ENCODE measurements at places on chromosomes 7 and 10.
A peak's percentile ranks its signal among the peaks of the same experiment; 100 is the strongest.

DNA sequence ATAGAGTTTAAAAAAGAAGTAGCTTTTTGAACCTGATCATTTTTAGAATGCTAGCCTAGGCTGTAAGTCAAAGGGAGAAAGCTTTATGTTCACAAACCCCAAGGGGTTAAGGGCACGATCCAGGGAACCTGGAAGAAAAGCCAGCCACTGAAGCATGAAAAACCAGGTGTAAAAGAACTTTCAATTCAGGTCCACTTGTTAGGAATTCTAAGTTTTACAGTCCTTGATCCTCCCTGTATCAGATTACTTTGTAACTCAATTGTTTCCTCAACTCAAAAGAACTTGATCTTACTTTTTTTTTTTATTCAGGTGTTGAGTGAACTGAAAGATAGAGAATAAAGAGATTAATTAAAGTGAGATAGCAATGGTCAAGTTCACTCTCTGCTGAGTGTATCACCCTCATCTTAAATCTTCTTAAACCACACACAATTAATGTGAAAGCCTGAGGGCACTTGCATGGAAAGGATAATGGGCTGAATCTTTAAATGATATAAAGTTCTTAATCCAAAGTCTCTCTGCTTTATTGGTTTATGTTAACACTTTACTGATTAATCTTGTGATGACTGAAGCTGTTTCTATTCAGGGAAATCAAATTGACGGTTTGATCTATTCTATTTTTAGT, 672.2 kb upstream of the LRRN3 start:
- DNase-seq: no peak

DNA sequence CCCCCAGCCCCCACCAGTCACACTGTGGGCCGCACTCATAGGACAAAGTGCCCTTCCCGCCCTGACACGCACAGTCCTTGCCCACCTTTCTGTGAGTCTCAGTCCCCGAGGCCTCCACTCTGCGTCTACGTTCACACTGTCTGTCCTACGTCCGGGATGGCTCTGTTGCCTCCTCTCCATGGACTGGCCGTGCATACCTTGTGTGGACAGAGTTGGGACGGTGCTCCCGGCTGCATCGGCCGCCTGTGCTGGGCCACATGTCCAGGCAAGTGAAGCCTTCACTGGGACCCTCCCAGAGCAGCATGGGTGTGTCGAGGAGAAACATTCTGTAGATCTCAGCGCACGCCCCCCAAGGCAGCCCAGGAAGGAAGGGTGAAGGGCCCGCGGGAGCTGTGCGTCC, 239.0 kb downstream of the MGMT start:
- no peak for DNase-seq

DNA sequence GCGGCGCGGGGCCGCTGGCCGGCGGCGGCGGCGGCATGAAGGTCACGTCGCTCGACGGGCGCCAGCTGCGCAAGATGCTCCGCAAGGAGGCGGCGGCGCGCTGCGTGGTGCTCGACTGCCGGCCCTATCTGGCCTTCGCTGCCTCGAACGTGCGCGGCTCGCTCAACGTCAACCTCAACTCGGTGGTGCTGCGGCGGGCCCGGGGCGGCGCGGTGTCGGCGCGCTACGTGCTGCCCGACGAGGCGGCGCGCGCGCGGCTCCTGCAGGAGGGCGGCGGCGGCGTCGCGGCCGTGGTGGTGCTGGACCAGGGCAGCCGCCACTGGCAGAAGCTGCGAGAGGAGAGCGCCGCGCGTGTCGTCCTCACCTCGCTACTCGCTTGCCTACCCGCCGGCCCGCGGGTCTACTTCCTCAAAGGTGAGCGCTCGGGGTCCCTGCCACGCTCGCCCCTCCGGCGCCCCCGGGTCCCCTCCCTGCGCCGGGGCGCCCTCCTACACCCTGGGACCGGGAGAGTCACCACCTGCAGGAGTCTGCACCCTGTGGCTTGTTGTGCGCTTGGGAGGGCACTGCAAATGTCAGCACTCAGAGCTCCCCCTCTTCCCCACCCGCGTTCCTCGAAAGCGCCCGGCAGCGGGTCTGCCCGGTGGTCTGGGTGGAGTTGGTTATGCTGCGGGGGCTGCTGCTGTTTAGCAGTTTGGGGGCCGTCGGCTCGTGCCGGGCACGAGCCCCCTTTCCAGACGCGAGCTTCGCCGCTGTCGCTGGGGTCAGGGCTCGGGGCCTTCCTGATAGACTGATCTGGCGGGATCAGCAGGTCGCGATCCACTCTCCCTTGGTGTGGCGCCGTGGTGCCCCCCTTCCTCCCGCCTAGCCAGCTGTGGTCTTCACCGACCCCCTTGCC, 627 bp downstream of the DUSP5 start:
- DNase-seq: peak; percentile 54

DNA sequence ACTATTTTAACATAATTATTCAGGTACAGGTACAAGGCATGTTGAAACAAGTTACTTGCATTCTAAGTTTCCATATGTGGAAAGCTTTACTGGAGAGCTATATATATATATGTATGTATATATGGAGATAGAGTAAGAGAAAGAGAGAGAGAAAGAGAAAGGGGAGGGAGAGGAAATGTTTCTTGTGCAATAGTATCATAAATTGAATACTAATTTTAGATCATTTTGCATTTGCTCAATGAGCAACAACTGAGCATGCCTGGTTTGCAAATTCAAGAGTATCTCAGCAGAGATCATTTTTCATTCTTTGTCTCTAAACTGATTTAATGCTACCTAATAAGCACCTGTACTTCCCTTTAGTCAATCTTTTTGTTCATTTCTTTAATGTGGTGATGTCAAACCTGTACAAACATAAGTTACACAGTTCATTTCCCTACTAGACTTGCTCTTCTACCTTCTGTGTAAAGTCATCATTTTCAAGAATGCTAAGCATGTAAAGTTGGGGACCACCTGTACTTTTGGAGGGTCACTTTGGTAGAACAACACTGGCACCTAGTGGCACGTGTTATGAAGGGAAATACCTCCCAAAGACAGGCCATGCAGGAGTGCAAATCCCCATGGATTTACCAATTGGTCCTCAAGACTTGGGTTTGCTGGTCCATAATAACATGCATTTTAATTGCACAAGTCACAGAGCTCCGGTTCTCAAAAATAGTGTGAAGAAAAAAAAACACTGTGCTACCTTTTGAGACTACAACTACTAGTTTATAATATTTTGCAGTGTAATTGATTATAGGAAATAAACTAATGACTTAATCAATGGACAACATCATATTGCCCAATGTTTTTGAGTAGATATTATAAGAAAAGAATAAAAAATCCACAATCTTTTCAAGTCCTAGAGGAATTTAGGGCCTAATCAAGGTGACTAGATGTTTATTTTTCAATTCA, 431.2 kb upstream of the IGFBP3 start:
- DNase-seq: peak; percentile 78

DNA sequence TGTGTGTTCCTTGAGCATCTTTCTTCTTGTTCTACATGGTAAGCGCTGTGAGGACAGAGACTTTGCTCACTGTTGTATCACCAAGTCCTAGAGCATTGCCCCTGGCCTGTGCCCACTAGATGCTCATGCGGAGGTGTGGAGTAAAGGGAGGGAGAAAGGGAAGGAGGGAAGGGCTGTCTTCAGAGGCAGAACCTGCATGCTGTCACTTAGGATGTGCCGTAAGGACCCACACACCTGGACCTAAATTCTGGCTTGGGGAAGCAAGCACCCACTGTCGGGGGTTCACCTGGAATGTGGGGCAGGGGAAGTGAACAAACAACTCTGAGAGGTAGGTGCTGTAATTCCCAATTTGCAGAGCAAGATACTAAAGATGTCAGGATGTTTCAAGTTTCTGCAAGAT, 129.5 kb downstream of the PTPN20 start:
- no peak for DNase-seq

DNA sequence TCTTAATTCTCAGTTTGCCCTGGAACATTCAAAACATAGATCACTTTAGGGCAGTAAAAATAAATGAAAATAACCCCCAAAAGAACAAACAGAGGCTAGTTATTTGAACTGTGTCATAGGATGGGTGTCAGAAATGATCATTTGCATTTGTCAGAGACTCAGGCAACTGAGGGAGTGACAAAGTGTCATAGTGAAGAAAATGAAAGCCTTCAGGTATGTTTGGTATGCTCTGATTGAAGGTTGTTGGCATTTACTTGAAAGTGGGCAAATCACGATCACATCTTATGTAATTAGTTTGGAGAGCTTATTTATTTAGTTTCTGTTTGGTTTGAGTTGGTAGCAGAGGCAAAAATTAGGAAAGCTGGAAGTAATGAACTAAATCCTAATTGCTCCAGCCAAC, 880.9 kb downstream of the ANKRD7 start:
- no peak for DNase-seq

DNA sequence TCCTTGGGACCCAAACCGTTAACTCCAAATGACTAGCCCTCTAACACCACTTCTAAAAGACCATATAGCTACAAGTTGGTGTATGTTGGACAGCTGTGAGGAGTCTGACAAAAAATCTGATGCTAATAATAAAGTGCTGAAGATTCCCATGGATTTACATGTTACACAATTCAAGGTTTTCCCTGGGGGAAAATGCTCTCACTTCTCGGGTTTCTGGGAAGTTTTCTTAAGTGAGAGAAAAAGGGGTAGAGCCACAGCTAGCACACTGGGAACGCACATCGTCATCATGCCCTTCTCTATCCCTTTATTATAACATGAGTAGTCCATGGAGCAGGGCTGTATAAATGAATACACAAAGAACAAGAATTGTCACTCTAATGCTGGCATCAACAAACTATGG, 162.1 kb downstream of the CHCHD3 start:
- peak; percentile 70 for DNase-seq

DNA sequence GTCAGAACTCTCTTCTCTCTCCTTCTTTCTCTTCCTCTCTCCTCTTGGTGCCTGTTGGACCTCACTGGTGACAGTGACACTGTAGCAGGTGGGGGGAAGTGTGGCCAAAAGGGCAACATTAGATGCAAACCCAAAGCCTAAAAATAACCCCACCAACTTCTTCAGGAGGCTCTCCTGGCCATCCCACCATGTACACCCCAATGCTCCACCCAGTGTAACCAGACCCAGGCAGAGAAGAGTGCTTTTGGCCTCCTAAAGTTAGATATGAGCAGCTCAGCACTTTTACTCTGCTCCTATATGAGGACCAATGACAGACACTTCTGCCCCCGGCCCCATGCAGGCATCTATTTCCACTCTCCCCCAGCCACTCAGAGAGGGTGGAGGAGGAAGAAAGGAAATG, 5.5 kb downstream of the MYOZ1 start:
- no peak for DNase-seq

- no peak for DNase-seq
Measured at GRCh38 chr7:66687186-66687585, 53.3 kb upstream of the RABGEF1 start.

GRCh38 chr7:100369105-100369504, 4.2 kb upstream of the PILRA start:
- DNase-seq: no peak

- no peak for DNase-seq
Measured at GRCh38 chr10:14304046-14304445, 26.7 kb downstream of the FRMD4A start.

DNA sequence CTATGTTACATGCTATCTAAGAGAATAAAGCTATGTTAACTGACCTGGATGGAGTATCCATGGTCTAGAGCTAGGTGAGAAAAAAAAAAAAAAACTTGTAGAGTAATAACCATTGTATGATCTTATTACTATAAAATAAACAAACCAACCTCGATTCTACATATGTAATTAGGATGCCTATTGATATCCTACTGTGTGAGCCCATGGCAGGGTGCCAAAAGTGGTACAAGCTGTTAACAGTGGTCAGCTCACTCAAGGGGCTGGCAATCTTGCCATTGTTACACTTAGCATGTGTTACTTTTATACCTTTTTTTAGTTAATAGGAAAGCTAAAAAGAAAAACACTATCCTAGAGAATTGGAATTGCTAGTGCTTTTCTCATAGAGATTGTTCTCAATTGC, 13.5 kb upstream of the IL6 start:
- DNase-seq: no peak

GRCh38 chr7:118052336-118052735, 131.6 kb upstream of the LSM8 start:
- DNase-seq: no peak

DNA sequence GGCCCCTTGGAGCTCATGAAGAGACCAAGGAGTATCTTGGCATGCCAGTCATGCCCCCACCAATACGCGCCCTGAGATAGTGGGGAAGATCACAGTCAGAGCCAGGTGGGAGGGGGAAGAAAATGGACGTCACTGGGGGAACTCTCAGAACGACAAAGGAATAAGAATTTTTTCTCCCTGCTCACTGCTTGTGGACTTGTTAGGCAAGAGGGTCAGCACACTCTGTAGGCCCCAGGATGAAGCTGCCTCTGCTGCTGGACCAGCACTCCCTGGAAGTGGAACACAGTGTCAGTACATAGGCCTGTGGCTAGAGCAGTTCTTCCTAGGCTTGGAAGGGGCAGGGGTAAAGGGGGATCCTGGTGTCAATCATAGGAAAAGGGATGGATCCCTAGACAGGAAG, 46.5 kb downstream of the DRGX start:
- no peak for DNase-seq

GRCh38 chr10:1048349-1048731, 579 bp downstream of the IDI1 start:
- peak; percentile 18 for DNase-seq

DNA sequence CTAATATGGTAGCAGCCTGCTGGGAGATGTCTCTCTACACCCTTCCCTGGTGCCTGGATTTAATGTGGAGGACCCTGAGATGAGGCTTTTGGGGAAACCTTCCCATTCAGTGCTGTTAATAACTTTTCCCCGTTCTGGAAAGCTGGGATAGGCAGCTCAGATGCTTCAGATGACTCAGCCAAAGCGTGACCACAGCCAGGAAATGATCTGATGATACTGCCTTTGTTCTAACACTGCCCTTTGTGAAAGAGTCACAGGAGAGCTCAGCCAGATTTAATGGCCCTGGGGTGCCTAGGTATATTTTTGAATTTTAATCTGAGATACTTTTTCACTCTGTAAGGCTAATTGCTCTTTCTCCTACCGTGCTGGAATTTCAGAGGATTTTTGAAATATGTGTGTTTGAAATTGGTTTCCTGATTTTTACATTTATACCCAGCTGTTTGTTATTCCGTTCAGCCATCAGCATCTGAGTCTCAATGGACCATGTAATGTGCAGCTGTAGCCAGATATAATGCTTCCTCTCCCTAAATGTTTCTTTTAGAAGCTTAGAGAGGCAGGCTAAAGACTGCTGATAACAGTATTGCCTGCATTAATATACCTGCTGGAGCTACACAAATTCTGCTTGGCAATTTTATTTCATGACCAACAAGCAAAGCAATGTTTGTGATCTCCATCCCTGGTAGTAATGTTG, 17.8 kb downstream of the CELF2 start:
- peak; percentile 69 for DNase-seq

DNA sequence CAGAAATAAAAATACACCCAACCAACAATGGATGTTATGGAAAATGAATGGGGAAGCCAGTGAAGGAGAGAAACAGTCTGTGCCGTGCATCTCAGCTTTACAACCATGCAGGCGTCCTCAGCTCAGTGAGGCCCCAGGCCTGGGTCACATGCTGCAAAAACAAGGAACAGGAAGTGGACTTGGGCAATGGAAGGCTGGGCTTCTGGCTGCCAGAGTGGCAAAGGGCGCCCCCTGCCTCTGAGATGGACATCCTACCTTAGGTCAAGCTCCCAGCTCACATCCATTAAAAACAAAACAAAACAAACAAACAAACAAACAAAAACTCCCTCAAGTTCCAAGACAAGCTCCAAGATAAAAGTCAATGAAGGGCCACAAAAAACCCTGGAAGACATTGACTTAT, 54.7 kb upstream of the AFAP1L2 start:
- DNase-seq: peak; percentile 25

GRCh38 chr7:44979481-44980392, 922 bp upstream of the MYO1G start:
- peak; percentile 17 for DNase-seq

GRCh38 chr10:72079356-72079755, 9.0 kb downstream of the SPOCK2 start:
- no peak for DNase-seq
